ENCODE measurements at places on chromosomes 7 and 10.
A peak's percentile ranks its signal among the peaks of the same experiment; 100 is the strongest.

DNA sequence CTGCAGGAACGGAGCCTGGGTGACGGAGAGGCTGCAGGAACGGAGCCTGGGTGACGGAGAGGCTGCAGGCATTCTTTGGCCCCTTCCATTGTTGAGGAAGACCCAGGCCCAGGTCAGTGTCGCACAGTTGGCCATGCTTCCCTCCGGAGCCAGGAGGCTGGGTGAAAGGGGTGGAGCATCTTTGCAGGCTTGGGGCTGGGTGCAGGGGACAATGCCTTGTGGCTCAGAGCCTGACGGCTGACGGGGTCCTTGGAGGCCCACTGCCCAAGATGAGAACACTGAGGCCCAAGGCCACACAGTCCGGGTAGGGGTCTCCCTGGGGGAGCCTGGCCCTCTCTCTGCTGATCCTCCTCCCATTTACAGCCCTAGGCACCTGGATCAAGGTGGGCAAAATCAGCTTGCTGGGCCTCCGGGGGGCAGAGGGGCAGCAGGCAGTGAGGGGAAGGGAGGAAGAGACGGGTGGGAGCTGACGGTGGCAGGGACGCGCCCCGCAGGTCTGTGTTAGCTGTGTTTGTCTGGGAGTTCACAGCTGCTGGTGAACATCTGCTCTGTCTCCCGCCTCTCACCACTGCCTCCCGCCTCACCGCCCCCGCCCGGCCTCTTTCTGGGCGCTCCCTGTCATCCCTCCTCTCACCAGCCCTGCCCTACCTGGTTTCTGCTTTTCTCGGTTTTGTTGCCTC lies 30.6 kb upstream of the PCBD1 start:
- DNase-seq, result no peak

DNA sequence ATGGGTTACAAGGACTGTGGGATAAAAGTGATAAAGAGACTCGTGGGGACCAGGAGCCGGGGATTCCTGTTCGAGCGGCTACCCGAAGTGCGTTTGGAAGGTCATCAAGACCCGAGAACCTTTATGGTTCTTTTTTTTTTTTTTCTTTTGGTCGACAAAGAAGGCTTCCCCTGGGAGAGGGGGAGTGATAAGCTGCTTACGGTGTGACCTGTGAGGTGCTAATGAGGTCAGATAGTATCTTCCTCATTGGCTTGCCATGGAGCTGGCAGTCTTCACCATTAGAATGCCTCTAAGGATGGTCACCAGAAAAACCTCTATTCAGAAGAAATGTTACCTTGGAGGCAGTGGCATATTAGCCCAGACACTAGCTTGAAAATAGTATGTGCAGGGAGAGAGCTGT lies 92.3 kb upstream of the STEAP4 start:
- no peak for DNase-seq

DNA sequence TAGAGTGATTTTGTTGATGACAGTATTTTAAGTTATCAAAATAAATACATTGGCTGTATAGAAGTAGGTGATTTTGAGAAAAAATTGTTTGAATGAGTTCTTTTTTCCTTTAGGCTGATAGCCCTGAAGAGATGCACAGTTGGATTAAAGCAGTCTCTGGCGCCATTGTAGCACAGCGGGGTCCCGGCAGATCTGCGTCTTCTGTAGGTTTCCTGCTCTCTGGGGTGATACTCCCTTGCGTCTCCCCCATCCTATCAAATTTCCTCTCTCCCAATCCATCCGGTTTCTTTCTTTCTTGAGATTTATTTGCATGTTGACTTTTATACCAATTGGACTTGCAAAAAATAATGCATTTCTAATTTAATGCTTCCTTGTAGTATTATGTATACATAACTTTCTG lies 27.6 kb upstream of the ARMS2 start:
- DNase-seq, result no peak

DNA sequence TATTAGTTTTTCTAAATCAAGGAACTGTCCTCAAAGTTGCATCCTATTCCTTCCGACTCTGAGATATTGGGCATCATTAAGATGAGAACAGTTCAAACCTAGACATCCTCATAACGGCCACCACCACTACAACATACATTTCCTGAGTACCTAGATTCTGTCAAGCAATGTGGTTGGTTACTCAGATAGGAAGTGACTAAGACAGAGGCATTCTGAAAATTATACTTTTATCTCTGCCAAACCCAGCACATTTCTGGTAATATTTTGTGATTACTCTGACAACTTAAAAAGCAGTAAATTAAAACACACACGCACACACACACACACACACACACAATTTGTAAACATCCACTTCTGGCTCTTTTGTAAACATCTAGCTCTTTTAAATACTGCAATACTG lies 291.2 kb upstream of the MEOX2 start:
- no peak for DNase-seq

DNA sequence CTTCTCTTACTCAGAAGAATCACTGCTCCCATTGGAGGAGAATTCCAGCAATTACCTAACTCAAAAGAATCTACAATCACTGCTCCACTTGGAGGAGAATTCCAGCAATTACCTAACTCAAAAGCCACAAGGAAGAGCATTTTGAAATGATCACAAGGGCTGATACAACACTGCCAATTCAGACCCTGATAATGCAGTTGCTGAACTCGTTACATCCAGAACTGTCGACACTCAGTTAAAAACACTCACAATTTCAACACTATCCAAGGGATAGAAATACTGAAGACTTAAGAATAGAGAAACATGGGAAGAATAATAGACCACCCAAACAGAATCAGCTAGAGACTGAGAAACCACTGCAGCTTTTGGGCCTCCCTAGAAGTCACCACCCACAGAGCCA lies 27.8 kb downstream of the AFAP1L2 start:
- DNase-seq, result no peak

- DNase-seq, result no peak
Observed at GRCh38 chr10:122988501-122988900, 8.3 kb downstream of the PSTK start.

- DNase-seq, result no peak
Observed at GRCh38 chr10:79433324-79434222, 11.9 kb downstream of the ZCCHC24 start.

DNA sequence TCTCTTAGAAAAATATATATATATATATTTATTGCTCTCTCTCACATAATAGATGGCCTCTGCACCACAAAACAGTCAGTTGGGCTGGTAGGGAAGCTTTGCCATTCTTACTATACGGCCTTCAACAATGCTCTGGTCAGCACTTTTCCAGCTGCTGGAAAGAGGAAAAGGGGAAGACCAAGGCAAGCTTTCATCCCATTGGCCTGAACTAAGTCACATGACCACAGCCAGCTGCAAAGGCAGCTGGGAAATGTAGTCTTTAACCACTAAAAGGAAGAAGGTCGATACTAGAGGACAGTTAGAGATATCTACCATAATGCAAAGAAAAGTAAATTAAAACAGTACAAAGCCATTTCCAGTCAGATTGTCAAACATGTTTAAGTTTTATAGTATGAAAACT lies 58.4 kb upstream of the MACROH2A2 start:
- DNase-seq, result peak; percentile 90

DNA sequence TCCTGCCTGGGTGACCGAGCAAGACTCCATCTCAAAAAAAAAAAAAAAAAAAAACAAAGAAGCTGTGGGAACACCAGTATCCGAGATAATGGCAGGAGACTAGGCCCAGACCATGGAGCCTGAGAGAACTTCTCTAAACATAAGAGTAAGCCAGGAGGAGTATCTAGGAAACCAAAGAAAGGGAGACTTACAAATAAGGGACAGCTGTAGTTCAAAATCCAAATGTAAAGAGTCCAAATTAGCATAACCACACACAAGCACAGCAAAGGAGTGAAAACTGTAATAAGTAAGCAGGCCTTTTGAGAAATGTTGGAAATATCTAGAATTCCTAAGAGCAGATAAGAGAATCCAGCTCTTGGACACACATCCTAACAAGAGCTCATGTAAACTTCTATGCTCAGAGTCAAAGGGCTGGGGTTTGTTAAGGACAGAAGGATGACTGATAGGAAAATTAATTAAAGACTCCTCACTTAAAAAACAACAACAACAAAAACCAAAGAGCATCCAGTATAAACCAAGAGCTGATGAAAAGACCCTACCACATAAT lies 15.8 kb downstream of the ZNF25 start:
- no peak for DNase-seq

- no peak for DNase-seq
Observed at GRCh38 chr7:132866144-132866531, 215.8 kb downstream of the CHCHD3 start.

GRCh38 chr10:97128039-97128492 lies 57.7 kb downstream of the SLIT1 start:
- no peak for DNase-seq

- no peak for DNase-seq
Observed at GRCh38 chr10:131911451-131911850, 10.6 kb downstream of the PPP2R2D start.

All from urothelium cell line (cell line).